ENCODE measurements at places on chromosomes 6 and 20. TPM values are rescaled to one million over a fixed set of nuclear protein-coding genes. Genes with fewer than 3 reads are reported as not detected.

GPRC6A gene
- not detected for polyA plus RNA-seq

DNA sequence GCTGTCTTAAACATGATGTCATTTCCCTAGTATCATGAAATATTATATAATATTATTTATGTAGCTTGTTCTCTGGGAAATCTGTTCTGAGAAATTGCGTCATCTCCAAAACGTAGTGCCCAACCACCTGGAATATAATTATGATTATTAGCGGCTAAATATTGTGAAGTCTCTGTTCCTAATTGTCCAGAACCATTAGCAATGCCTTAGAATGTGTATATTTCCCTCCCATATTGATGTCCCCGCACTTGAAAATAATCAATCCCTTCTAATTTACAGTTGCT lies 54.4 kb downstream of the OTOR start:
- DNase-seq = no peak

GRCh38 chr6:83808926-83809325 lies 44.2 kb upstream of the RIPPLY2 start:
- DNase-seq = no peak

- no peak for DNase-seq
Observed at GRCh38 chr6:8780653-8781052, 345.3 kb upstream of the SLC35B3 start.

GRCh38 chr6:170289180-170289931 lies 1.5 kb downstream of the DLL1 start:
- no peak for DNase-seq

DNA sequence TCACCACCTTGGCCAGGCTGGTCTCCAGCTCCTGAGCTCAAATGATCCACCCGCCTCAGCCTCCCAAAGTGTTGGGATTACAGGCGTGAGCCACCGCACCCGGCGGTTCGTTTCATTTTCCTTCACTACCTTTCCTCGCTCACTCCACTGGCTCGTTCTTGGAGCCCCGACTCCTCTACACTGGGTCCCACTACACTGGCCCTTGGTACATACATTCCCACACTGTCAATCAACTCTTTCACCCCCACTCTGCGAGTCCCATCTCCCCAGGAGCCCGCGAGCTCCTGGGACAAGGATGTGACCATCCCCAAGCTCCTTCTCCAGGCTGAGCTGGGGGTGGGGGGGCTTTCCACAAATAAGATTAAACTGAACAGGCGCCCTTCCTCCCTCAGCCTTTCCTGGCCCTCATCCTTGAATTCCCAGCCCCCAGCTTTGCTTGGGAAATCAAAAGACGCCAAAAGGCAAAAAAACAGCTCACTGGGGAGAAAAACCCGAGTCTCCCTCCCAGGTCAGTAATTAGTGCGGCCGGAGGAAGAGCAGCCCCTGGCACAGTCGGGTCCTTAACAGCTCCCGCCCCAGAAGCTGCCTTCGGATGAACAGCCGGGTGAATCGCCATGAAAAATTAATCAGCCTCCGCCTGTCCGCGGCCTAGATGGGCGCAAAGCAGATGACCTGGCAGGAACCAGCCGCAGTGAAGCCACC lies 42.8 kb upstream of the LY86 start:
- no peak for DNase-seq

GRCh38 chr6:170073846-170074245 lies 217.0 kb downstream of the DLL1 start:
- peak; percentile 52 for DNase-seq

- DNase-seq = no peak
Observed at GRCh38 chr6:127342296-127342945, 988 bp downstream of the ECHDC1 start.

PDYN gene
- not detected for polyA plus RNA-seq

DNA sequence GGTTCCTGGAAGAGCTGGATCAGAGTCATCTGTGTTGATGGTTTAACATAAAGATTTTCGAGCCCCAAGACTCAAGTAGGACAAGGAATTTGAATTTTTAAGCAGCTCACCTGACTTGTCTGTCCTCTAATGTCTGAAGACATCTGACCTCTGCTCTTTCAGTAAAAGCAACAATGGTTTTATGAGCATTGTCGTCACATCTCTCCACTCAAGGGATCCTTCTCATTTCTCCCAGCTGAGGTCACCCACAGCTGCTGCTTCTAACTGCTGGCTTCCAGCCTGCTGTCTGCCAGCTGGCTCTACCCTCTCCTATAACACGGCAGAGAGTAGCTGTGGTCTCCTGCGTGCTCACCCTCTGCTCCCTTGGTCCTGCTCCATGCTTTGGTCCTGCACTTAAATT lies 24.7 kb upstream of the HDAC2 start:
- no peak for DNase-seq

- no peak for DNase-seq
Observed at GRCh38 chr6:24492475-24492874, 2.3 kb upstream of the ALDH5A1 start.

LY86 gene
- polyA plus RNA-seq = 1.00 TPM

- DNase-seq = no peak
Observed at GRCh38 chr6:126539022-126539421, 199.1 kb downstream of the CENPW start.

- no peak for DNase-seq
Observed at GRCh38 chr6:1313384-1313766, 1.5 kb downstream of the FOXQ1 start.

ADGRB3 gene
- polyA plus RNA-seq = 0.67 TPM

DNA sequence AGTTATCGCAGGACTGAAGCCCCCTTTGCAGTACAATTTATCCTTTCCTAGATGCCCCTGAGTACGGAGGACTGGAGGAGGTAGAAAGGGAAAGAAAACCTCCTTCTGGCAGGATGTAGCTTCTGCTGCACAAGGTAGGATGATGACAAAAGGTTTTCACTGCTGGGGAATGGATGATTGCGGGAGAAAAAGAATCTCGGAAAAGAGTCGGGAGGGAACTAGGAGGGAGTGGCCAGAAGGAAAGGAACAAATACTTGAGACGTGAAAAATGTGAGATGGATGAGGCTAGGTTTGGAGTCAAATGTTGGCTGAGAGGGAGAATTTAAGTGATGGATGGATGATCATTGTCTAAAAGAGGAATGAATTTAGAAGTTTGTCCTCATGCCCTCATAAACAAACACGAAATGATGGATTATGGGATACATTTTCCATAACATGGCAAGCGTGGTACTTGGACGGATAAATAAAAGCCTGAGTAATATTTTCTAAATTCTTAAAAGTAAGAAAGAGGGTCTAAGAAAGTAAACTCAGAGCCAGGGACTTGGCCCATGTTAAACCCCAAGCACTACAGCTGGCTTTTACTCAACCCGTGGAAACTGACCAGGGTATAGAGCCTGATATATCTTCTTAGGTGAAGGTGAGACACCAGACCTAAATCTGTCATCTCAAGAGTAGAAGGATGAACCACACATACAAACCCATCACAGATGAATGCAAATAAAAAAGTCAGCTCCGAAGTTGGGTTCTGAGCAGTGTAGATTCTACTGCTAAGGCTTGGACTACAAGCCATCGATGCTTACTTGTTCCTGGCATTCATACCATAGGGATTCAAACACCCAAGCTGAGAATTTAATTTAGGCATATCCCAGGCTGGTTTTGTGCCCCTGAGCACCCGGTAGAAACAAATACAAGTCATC lies 72.4 kb downstream of the HFE start:
- no peak for DNase-seq

HRH3 gene
- polyA plus RNA-seq = not detected

GRCh38 chr6:62217866-62218265 lies 68.2 kb downstream of the KHDRBS2 start:
- no peak for DNase-seq

DNA sequence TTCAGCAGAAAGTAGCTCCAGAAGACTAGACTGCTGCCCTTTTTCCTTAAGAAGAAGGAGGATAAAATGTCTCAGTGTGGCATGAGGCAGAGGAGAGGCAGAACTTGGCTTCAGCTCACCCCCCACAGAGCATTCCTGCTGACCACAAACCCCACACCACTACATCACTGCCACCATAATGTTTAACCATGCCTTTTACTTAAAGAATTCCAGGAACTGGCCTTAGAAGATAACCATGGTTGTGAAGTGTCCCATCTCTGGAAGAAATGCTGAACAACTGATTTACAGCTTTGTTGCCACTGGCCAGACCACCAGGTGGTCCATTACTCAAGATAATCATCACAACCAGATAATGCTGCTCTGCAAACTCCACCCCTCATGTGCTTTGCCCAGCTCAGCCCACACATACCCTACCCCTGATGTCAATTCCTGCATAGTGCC lies 154.1 kb downstream of the CD24 start:
- DNase-seq = no peak

DNA sequence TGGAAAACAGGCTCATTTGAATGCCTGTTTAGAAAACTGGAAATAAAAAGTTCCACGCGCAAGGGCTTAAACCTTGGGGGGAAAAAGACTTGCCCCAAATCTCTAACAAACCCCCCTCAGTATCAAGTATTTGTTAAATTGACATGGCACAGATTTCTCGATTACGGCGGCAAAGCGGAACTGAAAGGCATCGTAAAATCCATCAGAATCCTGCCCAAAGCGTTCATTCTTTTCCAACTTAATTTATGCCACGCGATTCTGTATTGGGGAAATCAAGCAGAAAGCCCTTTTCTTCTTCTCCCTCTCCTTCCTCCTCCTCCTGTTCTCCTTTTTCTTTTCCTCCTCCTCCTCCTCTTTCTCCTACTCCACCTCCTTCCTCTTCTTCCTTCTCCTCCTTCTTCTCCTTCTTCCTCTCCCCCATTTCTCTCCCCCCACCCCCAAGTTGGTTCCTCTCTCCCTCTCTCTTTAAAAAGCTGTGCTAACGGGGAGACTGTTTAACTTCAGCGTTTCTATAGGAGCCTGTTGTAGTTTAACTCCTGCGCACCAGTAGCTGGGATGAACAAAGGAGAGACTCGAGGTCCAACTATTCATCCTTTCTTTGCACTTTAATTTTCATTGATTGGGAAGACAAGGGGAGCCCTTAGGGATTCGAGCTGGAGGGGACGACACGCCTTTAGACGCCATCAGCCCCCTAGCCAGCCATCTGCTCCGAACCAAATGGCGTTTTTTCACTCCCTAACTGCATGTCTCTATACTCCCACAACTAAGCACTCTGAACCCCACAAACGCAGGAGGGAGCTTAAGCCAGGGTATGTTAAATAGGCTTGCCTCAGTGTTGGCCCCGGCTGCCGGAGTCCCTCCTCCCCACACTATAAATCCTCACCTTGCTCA lies 2.7 kb upstream of the DLL1 start:
- DNase-seq = no peak

GRCh38 chr20:51713213-51713598 lies 55.0 kb downstream of the ATP9A start:
- DNase-seq = no peak

GRCh38 chr6:44699082-44699481 lies 311.6 kb downstream of the CDC5L start:
- no peak for DNase-seq

- DNase-seq = no peak
Observed at GRCh38 chr20:62643521-62644043, 1.3 kb downstream of the SLCO4A1 start.

PRSS35 gene
- 0.15 TPM for polyA plus RNA-seq

DNA sequence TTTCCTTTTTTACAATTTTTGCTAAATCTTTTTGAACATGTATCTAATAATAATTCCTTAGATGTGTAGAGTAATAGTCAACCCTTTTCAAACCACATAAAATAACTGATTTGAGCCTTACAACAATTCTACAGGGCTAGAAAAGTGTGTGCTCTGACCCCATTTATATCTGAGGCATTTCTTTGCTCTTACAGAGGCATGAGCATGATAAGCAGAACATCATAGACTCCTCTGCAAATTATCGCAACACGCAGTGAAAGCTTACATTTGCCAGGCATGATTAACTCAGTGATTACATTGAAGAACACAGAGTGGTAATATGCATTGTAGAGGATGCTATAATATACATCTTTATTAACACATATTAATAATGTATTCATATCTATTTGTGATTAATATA lies 120.4 kb downstream of the SIM1 start:
- no peak for DNase-seq

- DNase-seq = no peak
Observed at GRCh38 chr6:145609521-145609920, 125.8 kb downstream of the EPM2A start.

- DNase-seq = peak; percentile 78
Observed at GRCh38 chr20:10131732-10132345, 86.8 kb upstream of the SNAP25 start.

- DNase-seq = no peak
Observed at GRCh38 chr6:170292111-170292406, 1.2 kb upstream of the DLL1 start.

CCM2L gene
- polyA plus RNA-seq = 11.4 TPM

RGS17 gene
- polyA plus RNA-seq = under 0.01 TPM

DNA sequence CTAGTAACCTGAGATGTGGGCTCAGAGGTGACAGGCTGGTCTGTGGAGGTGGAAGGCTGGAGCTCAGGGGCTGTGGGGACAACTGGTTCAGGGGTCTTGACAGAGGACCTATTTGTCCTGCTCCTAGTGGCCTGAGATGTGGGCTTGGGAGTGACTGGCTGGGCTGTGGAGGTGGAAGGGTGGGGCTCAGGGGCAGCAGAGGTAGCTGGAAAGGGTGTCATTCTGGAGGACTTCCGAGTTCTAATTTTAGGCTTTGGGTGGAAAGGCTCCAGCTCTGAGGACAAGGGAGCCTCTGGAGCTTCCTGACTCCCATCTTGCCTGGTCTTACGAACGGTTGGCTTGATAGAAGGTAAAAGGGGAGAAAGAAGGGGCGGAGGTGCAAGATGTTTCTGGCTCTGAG lies 11.5 kb downstream of the MDC1 start:
- no peak for DNase-seq

- DNase-seq = no peak
Observed at GRCh38 chr6:37357288-37357687, 3.5 kb downstream of the RNF8 start.

- no peak for DNase-seq
Observed at GRCh38 chr6:111944541-111944940, 71.3 kb upstream of the FYN start.

- DNase-seq = no peak
Observed at GRCh38 chr6:45256697-45257695, 71.1 kb upstream of the RUNX2 start.

- no peak for DNase-seq
Observed at GRCh38 chr20:58892932-58893224, 40.4 kb downstream of the GNAS start.

RRBP1 gene
- polyA plus RNA-seq = 53.8 TPM

- no peak for DNase-seq
Observed at GRCh38 chr20:4633780-4634179, 87.9 kb upstream of the PRND start.

All from heart left ventricle (tissue), 16 donors.